ENCODE measurements at places on chromosomes 11 and 22.
A peak's percentile ranks its signal among the peaks of the same experiment; 100 is the strongest.

- no peak for DNase-seq
Observed at GRCh38 chr22:29631725-29632124, 28.3 kb downstream of the NF2 start.

- no peak for DNase-seq
Observed at GRCh38 chr11:78237293-78238046, 48.8 kb downstream of the USP35 start.

DNA sequence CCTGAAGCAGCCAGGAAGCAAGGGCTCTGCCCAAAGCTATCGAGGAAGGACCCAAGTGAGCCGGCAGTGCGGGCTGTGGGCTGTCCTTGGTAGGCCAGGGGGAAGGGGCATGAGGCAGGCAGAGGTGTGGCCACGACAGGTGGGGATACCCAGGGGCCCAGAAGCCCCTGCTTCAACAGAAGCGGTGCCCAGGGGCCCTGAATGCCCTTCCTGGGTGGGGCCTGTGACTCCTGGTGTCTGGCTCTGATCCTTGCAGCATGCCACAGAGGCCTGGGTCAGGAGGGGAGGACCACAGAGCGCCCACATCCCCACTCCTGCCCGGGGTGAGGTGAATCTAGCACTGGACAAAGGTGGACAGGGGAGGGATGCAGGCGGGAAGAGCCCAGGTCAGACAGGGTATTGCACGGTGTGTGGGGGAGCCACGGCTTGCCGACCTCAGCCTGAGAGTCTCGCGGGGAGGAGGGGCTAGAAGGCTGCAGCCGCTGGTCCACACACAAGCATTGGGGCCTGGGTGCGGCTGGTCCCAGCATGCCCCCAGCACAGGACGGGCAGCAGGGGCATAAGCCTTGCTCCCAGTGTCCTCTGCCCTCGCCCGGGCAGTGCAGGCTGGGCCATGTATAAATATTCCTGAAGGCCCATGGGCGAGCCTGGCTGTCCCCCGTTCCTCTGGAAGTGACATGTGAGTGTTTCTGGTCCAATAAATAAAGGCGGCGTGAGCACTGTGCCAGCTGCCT lies 19.0 kb downstream of the MAFF start:
- no peak for DNase-seq

GRCh38 chr22:23305321-23305910 lies 125.1 kb downstream of the BCR start:
- no peak for DNase-seq

GRCh38 chr11:108593214-108593922 lies at the start of gene EXPH5:
Gene EXPH5 (minus strand): TSS chr11:108593768. CDS start chr11:108593536, 232 bp downstream.
- peak; percentile 87 for DNase-seq

- no peak for DNase-seq
Observed at GRCh38 chr11:65209711-65210360, 28.1 kb downstream of the CAPN1 start.

Measured in stimulated activated CD8-positive, alpha-beta memory T cell treated with anti-CD3 and anti-CD28 coated beads, Interleukin-7, amount 100 ng/mL, for 48 hours (primary cell).